ENCODE measurements at places on chromosomes 1 and 21. TPM values are rescaled to one million over a fixed set of nuclear protein-coding genes. Genes with fewer than 3 reads are reported as not detected.

HMCN1 gene
- 0.85 TPM for total RNA-seq

DNA sequence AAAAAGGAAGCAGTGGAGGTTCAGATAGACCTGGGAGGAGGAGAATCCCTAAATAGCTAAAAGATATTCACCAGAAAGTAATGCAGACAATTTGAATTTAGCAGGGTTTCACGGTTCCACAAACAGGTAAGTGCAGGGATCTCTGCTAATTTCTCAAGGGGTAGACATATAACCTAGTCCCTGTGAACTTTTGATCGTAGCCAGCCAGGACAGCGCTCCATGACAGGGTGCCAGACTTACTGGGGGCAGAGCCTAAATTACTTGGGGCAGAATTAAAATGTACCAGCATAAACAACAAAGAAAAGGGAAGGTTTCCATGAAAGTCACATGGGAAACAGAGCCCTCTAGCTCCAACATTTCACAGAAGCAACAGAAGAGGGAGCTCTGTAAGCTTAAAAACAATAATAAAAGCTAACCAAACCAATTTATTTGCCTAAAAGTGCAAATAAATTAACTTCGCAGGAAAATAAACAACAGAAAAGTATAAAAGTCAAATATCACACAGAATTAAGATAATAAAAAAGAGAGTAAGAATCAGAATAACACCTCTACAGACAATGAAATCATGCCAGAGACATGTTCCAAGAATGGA lies 198.3 kb downstream of the DUSP10 start:
- DNase-seq, result peak; percentile 34

C1QA gene
- total RNA-seq, result not detected

SLC45A1 gene
- total RNA-seq, result 0.42 TPM

CFAP126 gene
- total RNA-seq, result not detected

DNA sequence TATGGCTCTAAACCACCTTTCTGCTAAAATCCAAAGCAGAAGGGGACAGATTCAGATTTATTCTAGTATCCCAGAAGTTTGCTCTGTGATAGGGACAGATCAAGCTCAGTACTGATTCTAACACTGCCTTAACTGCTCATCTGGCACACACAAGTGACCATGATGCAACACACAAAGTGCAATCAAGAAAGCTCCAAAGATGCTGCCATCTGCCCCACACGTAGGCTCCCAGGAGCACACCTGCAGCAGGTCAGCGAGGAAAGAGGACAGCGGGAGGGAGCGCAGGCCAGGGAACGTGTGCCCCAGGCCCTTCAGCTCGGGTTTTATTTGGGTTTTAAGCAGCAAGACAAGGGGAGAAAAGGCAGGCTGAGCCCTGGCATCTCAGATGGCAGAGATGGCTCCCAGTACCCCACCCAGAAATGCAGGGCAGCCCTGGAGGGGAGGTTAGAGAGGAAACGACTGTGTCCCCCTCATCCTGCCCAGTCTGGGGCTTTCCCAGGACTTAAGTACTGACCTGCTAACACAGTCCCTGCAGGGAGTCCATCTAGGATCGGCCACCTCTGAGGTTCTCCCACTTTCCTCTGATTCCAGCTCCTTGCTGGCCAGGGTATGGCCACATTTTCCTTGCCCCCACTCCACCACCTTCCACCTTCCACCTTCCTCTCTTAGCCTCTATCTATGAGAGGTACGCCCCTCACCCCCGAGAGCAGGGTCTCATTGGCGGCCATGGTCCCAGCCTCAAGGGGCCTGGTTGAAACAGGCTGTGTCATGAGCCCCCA lies 1.2 kb downstream of the TRIM11 start:
- DNase-seq, result no peak

GRCh38 chr1:64574301-64574700 lies 104.4 kb downstream of the CACHD1 start:
- DNase-seq, result peak; percentile 47

DNA sequence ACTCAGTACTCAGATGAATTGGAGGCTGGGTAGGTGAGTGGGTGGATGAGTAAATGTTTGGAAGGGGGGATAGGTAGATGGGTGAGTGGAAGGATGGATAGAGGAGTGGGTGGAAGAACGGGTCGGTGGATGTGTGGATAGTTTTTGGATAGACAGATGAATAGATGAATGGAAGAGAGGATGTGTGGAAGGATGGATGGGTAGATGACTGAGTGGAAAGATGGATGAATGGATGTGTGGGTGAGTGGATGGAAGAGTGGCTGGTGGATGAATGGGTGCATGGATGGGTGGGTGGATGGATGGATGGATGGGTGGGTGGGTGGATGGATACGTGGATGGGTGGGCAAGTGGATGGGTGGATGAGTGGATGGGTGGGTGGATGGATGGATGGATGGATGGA lies 3.7 kb downstream of the SLC45A1 start:
- DNase-seq, result no peak

GRCh38 chr1:227273557-227273956 lies 44.7 kb downstream of the CDC42BPA start:
- DNase-seq, result no peak

DNA sequence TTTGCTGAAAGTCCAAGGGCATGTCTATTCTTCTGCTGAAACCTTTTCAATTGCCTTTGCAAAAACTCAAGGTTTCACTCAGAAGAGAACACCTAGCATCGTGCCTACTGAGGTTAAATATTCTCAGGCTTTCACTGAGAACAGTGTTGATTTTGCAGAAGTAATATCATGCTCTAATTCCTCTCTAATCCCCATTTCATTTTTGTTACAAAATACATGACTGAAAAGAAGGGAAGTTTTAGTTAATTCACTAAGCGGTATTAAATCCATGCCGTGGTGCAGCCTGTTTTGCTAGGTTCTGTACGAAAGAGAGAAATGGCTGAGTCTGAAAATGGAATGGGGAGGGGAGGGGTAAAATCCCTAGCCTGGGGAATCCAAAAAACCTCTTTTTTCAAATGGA lies 163.2 kb upstream of the CAMK1G start:
- DNase-seq, result no peak

COL8A2 gene
- total RNA-seq, result 0.78 TPM

GRCh38 chr1:26811708-26812107 lies 14.8 kb upstream of the ZDHHC18 start:
- DNase-seq, result no peak

GRCh38 chr1:198556971-198557370 lies 16.5 kb upstream of the ATP6V1G3 start:
- DNase-seq, result no peak

SHISA4 gene
- 2.4 TPM for total RNA-seq

GRCh38 chr1:109509176-109510134 lies at the start of gene AMIGO1:
Gene AMIGO1 (minus strand): TSS chr1:109509727. CDS start chr1:109508912, 815 bp downstream.
- DNase-seq, result no peak

- DNase-seq, result no peak
These were observed 800 bp upstream of the MMP23B start for GRCh38 chr1:1630965-1631781.

GRCh38 chr1:202112859-202113689 lies 9.6 kb upstream of the GPR37L1 start:
- DNase-seq, result no peak

DNA sequence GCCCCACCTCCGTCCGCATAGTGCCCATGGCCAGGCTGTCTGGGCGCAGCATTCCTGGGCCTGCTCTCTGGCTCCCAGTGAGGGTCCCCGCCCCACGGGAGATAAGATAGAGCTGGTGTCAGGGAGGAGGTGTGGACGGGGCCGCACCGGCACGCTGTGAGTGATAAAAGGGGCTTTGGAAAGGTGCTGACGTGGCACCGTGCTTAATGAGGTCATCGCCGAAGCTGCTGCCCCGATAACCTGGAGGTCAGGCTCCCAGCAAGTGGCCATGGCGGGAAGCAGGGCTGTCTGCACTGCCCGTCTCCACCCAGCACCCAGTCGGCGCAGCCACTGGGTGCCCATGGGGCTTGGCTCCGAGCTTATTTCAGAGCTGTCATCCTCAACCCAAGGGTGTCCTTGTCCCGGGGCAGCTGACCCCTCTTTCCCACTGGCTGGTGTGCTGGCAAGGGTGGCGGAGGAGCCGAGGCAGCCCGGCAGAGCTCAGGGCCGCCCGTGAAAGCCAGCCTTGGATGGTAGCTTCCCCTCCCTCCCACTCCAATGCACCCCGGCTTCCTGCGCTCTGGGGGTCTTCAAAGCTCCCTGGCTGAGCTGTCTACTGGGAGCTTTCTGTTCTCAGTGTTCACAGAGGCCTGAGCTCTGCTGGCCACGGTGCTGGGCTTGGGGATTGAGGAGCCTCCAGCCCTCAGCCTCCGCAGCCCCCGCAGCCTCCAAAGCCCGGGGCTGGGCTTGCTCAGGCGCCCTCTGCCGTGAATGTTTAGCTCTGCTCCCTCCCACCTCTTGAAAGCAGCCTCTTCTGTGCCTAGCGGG lies 105.1 kb upstream of the ARHGEF16 start:
- no peak for DNase-seq

INTS3 gene
- total RNA-seq, result 33.2 TPM

GRCh38 chr1:24875991-24876506 lies 54.0 kb downstream of the RUNX3 start:
- no peak for DNase-seq

GRCh38 chr21:28492127-28492526 lies 500.6 kb downstream of the LTN1 start:
- DNase-seq, result no peak

PDPN gene
- 65.2 TPM for total RNA-seq

GIPC2 gene
- total RNA-seq, result 0.71 TPM

GRCh38 chr1:119316870-119317416 lies 51.6 kb upstream of the HAO2 start:
- no peak for DNase-seq

SPRR2E gene
- 3.5 TPM for total RNA-seq

- no peak for DNase-seq
These were observed 1.1 kb upstream of the TRPM2 start for GRCh38 chr21:44352253-44352860.

KRTAP7-1 gene
- total RNA-seq, result not detected

DNA sequence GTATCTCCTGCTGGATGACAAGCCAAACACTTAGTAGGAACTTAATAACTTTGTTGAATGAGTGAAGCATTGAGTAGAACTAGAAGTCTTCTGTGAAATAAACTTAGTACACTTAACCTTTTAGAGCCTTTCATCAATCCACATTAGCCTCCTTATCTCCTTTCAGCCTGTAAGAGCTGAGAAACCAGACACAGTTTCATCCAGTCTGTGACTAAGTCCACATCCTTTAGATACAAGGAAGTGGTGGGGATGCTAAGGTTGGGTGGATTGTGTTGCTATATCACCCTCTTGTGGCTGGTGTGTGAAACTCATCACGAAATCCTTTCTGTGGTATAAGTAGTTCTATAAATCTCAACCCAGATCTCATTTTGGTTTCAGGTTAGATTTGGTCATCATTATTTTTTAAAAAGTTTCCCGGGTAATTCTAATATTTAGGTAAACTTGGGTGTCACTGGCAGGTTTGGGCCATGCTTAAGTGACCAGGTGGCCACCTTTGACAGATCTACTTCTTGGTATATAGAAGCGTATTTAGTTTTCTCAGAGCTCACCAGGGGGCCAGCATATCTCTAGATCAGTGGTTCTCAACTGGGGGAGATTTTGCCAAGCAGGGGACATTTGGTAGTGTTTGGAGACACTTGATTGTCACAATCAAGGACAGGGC lies 27.8 kb upstream of the CD84 start:
- DNase-seq, result peak; percentile 35

OR2L2 gene
- not detected for total RNA-seq

- no peak for DNase-seq
These were observed 115.9 kb downstream of the KCND3 start for GRCh38 chr1:111873460-111874030.

GRCh38 chr1:162709870-162710269 lies 77.6 kb downstream of the DDR2 start:
- DNase-seq, result no peak

- DNase-seq, result no peak
These were observed 3.3 kb downstream of the CLCNKB start for GRCh38 chr1:16046842-16047241.

GRCh38 chr1:18351735-18352134 lies 129.0 kb upstream of the KLHDC7A start:
- DNase-seq, result no peak

DNA sequence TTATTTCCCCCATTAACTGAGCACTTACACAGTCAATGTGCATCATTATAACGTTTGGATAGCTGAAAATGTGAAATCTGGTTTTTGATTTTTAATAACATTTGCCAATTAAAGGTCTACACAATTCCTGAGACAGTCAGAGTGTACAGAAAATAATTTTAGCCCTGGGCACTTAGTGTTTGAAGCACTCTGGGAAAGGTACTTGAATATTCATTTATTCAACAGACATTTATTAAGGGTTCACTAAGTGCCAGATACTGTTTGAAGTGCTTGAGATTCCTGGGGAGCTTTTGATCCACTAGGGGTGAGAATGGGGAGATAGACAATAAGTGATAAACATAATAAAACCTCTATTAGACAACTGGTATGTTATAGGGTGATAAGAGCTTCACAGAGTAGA lies 141.8 kb downstream of the DISC1 start:
- DNase-seq, result no peak

ZNF683 gene
- not detected for total RNA-seq

- DNase-seq, result no peak
These were observed 158.2 kb downstream of the ZSCAN20 start for GRCh38 chr1:33630686-33631085.

CNIH3 gene
- total RNA-seq, result 0.65 TPM

DNA sequence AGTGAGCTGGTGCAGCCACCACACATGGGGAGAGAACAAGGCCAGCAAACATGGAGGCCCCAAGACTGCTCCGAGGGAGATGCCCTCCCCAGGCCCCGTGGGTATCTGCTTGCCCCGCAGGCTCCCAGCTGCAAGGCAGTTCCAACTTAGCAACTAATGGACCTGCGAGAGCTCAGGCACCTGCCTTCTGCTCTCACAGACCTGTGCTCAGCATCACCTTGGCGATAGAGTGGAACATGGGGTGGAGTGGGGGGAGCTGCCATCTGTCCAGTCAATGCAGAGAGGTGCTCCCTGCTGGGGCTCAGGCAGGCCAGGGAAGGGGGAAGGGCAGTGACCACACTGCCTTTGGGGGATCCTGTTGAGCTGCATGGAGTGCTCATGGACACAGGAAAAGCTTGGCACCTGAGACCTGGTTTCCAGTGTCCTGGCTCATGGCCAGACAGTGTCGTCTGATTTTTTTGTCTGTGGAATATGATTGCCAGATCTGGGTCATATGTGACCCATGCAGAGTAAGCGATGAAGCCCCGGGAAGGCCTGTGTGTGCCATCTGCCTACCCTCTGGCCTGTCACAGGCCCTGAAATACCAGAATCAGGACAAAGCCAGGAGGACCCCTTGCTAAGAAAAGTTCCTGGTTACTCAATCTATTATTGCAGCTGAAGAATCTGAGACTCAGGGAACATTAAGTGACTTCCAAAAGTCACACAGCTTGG lies 39.9 kb upstream of the TENT5C start:
- DNase-seq, result no peak

- peak; percentile 22 for DNase-seq
These were observed 157.6 kb downstream of the PGBD5 start for GRCh38 chr1:230268371-230269170.

MXRA8 gene
- 0.32 TPM for total RNA-seq
